ENCODE measurements at places on chromosomes 12 and 14.

DNA sequence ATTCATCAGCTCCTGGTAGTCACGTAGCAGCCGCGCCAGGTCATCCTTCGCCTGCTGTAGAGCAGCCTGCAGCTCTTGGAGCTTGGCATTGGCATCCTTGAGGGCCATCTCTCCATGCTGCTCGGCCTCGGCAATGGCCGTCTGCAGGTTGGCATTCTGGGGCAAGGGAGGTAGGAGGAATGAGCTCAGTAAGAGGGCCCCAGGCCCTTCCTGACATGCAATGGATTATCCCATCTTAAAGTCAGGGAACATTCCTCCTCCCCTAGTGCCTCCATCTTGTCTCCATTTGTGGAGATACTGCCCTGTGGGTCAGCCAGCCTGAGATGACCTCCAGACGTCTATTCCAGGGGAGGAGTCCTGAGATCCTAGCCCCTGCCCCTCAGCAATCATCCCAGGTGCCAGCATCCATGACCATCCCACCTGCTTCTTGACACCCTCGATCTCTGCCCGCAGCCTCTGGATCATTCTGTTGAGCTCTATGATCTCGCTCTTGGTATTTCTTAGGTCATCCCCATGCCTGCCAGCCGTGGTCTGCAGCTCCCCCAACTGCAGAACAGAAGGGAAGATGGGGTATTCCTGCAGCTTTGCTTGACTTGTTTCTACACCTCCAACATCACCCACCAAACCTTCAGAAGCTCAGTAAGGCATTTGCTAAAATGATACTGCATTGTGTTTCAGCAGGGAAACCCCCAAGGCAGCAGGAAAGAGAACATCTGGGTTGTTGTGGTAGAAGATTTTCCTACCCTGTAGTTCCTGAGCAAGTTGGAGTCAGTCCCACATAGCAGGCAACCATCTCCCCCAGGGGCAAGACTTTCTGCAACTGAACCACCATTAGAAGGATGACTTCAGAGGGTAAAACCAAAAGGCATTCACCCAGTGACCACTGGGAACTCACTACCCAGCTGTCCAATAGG, 4.4 kb downstream of the KRT3 start:
- no peak for DNase-seq

GRCh38 chr12:106135075-106135474, 3.7 kb downstream of the NUAK1 start:
- no peak for DNase-seq

DNA sequence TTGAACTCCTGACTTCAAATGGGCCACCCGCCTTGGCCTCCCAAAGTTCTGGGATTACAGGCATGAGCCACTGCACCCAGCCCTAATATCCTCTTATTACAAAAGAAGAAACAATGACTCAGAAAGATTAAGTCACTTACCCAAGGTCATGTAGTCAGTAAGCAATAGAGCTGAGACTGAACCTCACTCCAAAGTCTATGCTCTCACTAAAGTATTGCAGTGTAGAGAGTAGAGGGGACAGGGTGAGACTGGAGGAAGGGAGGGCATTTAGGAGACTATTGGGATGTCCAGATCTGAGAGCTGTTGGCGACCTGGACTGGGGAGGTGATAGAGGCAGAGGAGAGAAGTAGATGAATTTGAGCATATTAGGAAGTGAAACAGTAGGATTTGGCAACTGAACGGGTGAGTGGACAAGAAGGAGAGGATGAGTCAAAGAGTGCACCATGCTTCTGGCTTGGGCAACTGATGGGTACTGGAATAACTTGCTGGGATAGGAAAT, 11.8 kb downstream of the P2RX7 start:
- no peak for DNase-seq

- no peak for DNase-seq
Measured at GRCh38 chr12:120791669-120792176, 66.1 kb downstream of the ACADS start.

DNA sequence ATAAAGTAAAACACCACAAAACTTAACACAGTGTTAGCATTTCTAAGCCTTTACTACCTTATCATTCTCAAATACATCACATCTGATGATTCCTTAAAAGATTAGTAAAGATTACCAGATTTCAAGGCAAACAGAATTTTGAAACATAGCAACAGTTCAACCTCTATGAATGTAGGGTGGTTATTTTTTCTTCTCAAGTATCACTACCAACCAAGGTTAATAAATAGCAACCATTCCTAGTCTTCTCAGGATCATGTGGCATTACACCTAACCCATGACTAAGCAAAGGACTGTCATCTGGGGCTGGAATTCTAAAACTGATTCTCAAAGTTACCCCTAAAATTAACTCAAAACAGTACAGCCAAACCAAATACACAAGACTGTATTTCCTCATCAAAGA, 39.4 kb upstream of the CSRNP2 start:
- DNase-seq = no peak
